ENCODE measurements at places on chromosomes 3 and 15.

- no peak for DNase-seq
Measured at GRCh38 chr3:171334465-171334811, 125.8 kb downstream of the TNIK start.

- DNase-seq, result no peak
Measured at GRCh38 chr15:79184465-79184892, 93.9 kb upstream of the RASGRF1 start.

- no peak for DNase-seq
Measured at GRCh38 chr15:54277834-54278233, 299.6 kb downstream of the UNC13C start.

GRCh38 chr3:150599611-150600297 is 3.4 kb upstream of the SELENOT start:
- DNase-seq, result peak; percentile 57

DNA sequence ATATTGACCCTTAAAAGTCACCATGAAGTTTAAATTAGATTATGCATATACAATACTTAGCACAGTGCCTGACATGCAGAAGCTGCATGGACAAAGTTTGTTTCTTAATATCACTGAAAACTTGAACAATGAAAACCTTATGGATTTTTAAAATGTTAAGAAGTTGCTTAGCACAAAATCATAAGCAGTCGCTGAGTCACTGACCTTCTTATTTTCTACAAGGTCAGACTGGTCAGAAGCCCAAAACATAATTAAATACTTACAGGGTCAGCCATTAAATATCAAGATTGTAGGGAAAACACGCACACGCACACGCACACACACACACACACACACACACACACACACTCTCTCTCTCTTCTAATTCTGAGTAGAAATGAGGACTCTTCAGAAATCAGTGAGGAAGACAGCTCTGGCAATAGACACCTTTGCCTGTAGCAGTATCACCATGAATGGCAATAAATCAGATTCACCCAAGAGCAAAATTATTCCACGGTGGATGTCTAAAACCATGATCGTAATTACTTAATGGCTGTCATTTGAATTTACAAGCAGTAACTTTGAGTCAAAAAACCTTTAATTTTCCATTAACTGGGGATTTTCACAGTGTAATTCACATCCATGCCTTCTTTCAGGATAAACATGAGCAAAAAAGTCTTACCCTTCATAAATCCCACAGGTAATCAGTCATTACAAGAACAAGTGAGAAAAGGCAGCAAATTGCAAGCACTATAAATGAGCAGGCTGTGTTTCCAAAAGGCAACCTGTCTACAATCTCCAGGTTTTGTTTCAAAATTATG is 147.5 kb downstream of the OSBPL10 start:
- DNase-seq, result no peak

DNA sequence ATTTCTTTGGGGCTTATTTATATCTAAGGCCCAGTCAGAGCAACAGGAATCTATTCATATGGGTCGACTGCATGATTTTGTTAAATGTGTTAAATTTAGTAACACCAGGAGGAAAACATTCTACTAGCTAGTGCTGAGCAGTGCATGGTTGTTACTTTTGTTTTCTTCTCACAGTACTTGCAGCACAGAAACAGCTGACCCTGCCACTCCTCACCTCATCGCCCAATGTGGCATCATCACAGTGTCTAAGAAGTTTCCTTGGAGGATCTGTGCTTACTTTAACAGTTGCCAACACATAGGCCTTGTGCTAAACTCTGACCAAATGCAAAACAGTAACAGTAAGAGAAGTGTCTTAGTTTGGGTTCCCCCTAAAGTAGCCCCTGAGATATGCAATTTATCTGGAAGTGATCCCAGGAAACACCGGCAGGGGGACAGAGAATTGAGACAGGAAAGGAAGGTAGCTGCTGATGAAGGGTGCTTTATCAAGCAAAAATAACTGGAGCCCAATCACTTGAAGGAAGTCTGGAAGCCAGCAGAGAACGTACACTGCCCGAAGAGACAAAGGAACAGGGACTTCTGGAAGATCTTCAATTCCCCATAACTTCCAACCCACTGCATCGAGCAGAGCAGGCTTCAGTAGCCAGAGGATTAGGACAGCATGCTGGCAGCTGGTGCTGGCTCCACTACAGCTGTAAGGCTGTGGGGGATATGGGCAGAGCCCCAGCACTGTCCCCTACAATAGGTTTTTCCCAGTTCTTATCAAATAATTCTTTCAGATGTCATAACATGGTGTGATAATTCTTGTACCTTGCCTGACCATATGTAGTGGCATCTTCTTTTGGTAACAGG is 36.0 kb upstream of the ULK4 start:
- no peak for DNase-seq

- no peak for DNase-seq
Measured at GRCh38 chr3:188119846-188120245, 34.1 kb upstream of the LPP start.

GRCh38 chr3:58404396-58404795 is 29.2 kb downstream of the PDHB start:
- no peak for DNase-seq

- no peak for DNase-seq
Measured at GRCh38 chr3:16439848-16440708, 73.4 kb downstream of the RFTN1 start.

- no peak for DNase-seq
Measured at GRCh38 chr15:60138397-60138968, 134.4 kb downstream of the FOXB1 start.

- DNase-seq, result no peak
Measured at GRCh38 chr15:70466895-70467529, 296.3 kb downstream of the UACA start.

DNA sequence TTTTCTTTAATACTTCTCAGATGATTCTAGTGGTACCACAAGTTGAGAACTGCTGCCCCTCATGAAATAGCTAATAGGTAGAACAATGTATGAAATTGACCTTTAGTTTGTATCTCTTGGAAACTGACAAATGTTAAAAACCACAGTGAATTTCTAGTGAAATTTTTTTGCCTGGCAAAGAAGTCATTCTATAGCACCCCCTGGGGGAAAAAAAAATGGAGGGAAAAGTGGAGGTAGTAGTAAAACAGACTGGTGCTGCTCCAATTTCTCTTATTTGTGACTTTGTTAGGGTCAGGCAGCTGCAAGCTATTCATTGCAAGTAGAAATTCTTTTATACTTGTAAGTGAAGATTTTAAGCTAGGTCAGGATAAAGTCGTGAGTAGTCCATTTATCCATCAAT is 605.0 kb downstream of the NLGN1 start:
- DNase-seq, result no peak

DNA sequence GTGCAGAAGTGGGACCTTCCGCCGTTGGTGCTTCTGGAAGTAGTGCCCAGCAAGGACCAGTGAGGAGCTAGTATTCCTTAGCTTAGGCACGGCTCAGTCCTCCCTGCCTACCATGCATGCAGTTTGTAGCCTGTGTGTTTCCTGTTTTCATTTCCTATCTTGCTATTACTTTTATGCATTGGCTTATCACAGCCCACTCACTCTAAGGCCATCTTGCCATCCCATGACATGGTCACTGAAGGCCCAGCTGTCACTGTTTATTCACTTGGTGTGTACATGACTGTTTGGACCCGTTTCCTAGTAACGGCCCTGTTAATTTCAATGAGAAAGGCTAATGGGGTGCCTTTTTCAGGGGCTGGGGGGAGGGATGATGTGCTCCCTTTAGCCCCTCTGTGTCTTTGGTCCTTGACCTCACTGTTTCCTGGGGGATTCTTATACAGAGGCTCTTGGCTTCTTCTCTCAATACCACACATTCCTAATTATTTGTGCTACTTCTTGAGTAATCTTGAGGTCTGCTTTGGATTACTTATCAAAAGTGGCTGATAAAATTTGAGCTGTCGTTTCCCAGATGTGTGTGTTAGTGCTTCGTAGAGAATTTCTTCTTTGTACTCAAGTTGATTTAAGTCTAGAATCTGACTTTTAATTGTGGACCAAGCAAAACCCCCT is 24.5 kb upstream of the TRAK1 start:
- DNase-seq, result peak; percentile 75
